ENCODE measurements at places on chromosomes 5 and 9.

DNA sequence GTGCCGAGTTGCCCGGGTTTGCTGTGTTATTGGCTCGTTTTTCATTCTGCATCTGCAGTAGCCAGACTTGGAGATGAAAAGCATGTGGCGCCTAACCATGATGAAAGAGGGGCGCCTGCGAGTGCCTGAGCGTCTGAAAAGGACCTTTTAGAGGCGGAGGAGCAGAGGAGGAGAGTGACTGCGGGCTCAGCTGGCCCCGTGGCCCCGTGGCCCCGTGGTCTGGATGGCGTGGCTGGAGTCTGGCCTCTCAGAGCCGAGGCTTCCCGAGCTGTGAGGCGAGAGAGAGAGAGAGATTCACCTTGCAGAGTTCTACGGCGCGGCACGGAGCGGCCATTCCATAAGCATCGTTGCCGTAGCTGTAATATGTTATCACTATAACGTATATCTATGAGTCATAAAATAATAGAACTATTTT is 55.3 kb upstream of the RNU6ATAC start:
- no peak for DNase-seq

DNA sequence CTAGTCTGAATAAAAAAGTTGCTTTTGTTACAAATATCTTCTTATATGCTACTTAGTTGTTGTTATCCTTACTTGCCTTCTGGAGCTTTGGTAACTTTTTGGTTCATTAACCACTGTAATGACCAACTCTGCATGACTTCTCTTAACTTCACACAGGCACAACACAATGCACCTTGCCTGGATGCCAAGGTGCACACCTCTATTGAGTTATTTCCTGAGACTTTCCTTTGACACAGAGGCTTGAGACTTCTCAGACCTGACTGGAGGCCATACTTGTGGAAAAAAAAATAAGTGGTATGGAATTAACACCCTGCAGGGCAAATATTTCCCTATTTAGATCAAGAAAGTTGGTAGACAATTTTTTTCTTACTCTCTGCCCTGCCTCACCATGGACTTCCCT is 1925.6 kb downstream of the EFNA5 start:
- no peak for DNase-seq

DNA sequence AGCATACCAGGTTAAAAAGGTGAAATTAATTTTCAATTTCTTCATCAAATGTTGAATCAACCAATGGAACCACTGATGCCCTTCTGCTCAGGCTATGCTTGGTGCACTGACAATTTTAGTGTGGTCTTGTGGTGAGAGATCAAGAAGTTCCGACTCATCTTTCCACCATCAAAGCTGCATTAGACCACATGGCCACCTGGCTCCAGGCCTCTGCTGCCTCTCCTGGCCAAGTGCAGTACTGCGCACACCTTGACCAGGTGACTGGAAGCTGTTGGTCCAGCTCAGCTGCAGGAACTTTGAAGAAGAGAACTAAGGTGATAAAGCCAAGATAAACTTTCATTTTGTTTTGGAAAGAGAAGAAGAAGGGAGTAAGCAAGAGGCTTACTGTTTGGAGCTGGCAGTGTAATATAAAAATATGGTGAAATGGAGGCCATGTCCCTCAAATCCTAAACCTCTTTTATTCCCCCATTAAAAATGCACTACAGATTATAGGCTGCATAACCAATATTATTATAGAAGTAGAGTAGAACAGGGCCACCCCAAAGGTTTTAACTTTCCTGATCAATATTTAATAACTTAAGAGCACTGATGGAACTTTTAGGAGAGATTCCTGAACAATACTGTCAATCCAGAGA is 315.5 kb upstream of the C9orf72 start:
- no peak for DNase-seq

GRCh38 chr5:43609752-43610151 is 6.8 kb downstream of the NNT start:
- DNase-seq: no peak

DNA sequence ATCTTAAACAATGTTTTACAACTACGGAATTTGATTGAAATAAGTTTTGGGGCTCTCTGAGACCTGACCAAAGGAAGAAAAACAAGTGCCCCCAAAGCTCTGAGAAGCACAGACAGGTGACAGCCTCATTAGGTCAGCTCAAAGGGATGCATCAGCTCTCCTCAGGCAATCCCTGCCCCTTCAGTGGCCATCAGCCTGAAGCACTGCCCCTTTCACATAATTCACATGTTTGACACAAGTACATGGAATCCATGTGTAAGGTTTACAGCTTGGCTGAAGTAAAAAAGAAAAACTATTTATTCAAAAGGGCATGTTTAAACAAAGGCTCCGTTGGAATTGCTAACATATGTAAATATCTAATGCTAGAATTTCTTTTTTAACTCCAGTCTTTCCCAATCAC is 56.3 kb downstream of the TSSK1B start:
- no peak for DNase-seq

DNA sequence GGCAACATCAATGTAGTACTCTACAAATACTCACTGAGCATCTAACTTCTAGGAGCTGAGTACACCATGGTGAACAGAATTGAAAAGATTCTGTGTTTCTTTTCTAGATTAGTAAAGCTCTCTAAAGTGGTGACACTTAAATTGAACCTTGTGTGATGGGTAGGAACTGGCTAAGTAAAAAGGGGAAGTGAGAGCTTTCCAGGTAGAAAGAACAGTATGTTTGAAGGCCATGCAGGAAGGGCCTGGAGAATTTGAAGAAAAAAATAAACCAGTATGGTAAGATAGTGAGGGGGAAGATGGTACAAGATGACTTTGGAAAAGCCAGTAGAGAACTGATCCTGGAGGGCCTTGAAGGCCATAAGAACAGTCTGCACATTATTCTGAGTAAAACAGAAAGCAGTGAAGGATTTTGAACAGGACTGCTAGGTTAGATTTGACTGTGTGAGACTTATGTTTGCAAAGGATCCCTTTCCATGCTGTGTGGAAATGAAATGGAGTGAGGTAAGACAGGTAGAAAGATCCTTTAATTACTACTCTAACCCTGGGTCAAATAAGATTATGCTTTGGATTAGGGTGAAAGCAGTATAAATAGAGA is 46.7 kb upstream of the UBQLN1 start:
- no peak for DNase-seq

DNA sequence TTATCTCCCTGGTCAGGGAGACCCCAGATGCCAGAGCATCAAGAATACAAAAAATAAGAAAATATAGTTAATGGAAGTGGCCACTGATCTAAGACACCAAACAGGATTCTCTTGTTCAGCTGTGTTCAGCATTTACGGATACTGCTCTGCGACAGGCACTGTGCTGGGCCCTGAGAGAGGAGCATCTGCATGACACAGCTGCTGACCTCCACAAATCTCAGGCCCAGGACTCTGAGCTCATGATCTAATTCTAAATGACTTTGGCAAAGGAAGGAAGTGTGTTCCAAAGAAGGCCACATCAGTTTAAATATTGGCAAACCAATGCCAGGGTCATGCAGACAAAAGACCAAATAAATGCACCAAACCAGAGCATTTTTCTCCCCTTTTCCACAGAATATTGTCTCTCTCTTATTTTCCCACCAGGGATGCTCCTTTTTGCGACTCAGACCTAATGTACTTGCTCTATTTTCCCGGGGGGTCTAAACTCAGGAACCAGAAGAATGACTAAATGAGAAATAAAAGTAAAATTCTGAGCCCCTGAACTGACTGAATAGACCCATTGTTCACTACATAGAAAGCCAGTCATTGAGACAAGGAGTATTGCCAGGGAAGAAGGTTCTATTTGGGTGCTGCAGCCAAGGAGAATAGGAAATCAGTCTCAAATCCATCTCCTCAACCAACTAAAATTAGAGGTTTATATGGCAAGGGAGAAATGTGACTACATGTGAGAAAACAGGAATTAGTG is 1.4 kb upstream of the AGGF1 start:
- no peak for DNase-seq

- no peak for DNase-seq
Observed at GRCh38 chr5:73061593-73061992, 58.8 kb upstream of the TMEM171 start.

DNA sequence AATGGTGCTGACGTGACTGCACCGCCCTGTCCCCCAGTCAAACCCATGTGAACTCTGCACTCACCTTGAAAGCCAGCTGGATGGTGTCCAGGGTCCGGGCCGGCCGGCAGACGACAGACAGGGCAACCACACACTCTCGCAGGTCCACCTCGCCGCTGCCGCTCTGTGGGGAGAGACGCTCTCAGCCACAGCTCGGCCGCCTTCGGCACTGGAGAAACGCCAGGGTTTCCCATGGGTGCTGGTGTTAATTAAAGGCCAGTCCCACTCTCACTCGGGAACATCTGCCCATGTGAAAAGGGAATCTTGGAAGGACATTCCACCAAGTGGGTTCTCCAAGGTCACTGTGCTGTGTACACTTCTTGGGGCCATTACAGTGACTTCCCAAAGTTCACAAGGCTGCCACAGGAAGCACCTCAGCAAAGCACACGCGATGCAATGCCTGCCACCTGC is 25.5 kb upstream of the SLC6A3 start:
- no peak for DNase-seq

- no peak for DNase-seq
Observed at GRCh38 chr9:126056312-126057021, 270.2 kb upstream of the MVB12B start.
